H4 (cell line): ENCODE measurements at places on chromosomes 7 and 10. TPM values are rescaled to one million over a fixed set of nuclear protein-coding genes. Genes with fewer than 3 reads are reported as not detected.

DNA sequence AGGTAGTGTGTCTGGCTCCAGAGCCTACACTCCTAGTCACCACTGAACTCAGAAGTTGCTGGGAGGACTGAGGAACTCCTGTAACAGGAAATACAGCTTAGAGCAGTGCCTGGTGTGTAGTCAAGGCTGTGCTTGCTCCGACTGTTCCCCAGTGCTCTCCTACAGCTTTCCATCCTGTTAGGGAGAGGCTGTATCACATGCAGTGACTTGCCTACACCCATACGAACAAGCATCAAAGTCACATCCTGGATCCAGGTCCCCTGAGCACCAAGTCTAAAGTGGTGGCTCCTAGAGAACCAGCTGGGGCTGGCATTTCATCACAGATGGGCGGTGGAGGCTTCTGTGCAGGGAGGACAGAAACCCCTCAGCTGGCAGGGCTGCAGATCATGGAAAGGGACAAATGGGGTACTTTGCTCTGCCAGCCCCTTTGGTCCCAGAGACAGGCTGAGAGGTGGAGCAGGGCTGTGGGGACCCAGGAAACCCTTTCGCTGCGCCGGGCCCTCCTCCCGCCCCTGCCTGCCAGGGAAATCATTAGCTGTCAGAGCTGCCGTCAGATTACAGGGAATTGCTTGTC is 7.7 kb downstream of the ASB10 start:
- DNase-seq, result no peak

- no peak for DNase-seq
These were observed 363.1 kb downstream of the POM121L12 start for GRCh38 chr7:53398566-53398965.

DNA sequence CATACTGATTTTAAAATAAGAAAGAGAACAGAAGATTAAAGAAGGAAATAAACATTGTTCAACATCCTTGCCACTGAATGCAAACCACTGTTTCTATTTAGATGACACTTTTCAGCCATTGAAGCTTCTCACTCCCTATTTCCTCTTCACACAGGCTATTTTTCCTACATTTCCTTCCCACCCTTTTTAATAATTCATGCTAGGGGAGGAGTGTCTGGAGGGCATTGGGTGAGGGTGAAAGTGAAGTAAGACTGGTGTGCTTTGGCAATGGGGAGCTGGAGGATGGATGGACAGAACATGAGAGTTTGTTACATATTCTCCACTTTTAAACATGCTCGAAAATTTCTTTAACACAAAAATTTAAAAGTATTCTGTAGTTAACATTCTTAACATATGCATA is 168.8 kb upstream of the GLI3 start:
- DNase-seq, result no peak

GRCh38 chr7:44059219-44060090 is 5.9 kb downstream of the PGAM2 start:
- no peak for DNase-seq

The C10orf67 gene
- total RNA-seq, result not detected in 2 replicates

DNA sequence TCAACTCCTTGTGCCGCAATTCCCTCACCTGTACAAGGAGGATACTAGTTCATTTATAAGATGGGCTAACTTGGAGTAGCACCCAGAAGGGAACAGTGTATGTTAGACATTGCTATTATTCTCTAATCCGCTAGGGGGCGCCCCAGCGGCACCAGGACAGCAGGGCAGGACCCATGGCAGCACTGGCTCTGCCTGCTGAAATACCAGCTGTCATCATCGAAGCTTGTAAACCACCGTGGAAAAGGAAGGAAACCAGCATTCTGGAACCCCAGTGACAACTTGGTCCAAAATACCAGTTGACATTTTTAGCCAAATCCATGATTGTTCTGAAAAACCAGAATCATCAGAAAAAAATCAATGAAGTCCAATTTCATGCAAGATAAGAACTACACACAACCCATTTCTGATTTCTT is 134.4 kb downstream of the ITGA8 start:
- peak; percentile 60 for DNase-seq
